Islet precursor cell (in vitro differentiated cells): ENCODE measurements at places on chromosomes 7 and 10.

GRCh38 chr7:4297165-4297917 lies 384.8 kb upstream of the FOXK1 start:
- DNase-seq = no peak

DNA sequence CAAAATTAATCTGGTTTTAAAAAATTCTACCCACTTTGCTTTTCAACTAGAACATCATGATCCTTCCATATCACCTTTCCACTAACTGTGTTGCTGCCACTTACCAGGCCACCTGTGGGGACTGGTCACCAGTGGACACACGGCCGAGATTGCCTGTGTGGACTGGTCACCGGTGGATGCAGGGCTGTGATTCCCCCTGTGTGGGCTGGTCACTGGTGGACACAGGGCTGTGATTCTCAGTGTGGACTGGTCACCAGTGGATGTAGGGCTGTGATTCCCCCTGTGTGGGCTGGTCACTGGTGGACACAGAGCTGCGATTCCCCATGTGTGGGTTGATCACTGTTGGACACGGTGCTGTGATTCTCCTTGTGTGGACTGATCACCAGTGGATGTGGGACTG lies 27.0 kb downstream of the UPP1 start:
- no peak for DNase-seq

DNA sequence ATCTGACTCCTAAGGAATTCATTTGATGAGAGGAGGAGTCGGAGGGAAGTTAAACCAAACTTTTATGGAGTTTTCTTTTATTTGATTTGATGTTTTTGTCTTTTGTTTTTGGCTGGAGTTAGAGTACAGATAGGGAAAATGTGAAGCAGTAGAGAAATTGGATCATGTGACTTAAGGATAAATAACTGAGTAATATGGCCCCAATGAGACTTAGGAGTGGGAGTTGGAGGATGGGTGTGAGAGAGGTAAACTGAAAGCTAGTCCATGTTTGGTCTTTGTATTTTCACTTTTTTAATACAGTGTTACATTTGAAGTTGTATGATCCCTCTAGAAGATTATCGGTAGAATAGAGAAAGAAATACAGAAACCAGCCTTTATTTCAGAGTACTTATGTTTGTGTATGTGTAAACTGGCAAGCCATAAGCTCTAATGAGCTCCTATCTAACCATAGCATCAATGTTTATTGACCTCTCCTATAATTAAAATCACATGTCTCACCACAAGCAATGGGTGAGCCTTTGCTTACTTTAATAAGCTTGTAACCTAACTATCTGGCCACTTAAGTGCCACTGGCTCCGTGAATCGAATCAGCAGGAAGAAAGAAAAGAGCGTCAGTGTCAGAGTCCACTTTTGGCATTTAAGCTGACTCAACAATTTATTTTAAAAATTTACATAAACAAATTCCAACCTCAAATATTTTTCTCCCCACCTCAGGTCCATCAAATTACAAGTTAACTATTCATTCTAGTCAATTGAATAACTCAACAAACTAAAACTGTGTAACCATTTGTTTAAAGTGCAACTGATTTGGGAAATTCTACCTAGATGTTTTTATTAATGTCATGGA lies 113.8 kb downstream of the EPDR1 start:
- DNase-seq = no peak

DNA sequence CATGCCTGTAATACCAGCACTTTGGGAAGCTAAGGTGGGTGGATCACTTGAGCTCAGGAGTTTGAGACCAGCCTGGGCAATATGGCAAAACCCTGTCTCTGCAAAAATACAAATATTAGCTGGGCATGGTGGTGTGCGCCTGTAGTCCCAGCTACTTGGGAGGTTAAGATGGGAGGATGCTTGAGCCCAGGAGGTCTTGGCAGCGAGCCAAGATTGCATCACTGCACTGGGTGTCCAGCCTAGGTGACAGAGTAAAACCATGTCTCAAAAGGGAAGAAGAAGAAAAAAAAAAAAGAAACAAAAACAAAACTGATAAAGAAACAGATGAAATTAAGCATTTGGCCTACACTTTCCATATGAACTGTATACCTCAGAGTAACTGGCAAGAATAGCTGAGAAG lies 319.2 kb downstream of the PARD3 start:
- no peak for DNase-seq

DNA sequence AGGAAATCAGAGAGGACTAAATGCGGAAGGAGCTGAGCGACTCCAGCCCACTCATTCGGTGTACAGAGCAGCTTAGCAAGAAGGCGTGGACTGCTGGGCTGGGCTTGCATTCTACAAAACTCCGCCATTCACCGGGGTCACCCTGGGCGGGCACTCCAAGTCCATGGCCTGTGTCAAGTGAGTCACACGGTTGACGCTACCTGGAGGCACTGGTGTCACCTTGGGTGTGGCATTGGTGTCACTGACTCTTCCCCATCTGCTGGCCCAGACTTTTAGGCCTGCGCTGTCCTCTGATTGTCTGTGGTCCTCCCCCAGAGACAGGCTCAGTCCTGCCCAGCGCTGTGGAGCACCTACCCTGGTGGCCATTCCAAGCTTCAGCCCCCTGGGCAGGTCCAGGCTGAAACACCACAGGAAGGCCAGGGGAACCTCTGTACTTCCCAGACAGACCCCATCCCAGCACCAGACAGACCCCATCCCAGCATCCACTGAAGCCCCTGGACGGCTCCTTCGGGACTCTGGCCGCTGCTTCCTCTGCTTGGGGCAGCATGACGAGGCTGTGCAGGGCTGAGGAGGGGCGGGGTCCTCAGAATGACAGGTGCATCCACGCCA lies 30.6 kb upstream of the CNPY1 start:
- DNase-seq = no peak

GRCh38 chr7:105896407-105896911 lies 20.1 kb upstream of the ATXN7L1 start:
- DNase-seq = no peak

DNA sequence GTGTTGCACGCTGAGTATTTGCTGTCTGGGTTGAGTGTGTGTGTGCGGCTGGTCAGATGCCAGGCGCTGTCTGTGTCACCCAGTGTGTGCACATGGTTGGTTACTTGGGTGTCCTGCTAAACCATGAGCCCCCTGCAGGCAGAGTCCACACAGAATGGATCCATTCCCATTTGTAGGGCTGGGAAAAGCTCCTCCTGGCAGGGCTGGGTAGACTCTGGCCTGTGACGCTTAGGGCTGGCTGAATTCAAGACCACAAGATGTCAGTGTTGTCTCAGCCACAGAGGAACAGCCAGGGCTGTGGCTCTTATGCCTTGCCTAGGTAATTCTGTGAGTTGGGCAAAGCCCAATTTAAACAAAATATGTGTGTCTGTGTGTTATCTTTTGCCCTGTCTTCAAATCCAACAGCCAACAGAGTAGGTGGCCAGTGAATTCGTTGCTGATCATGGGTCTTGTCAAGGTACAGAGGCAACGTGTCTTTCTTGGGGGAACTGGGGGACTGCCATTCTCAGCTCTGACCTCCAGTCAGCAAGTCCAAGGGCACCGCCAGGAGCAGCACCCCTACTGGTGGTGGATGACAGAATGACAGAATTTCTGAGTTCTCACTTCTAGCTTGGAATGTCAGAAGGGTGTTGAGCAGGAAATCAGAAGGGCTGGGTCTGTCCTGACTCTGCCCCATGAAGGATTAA lies 285.1 kb downstream of the CCSER2 start:
- DNase-seq = peak; percentile 93

DNA sequence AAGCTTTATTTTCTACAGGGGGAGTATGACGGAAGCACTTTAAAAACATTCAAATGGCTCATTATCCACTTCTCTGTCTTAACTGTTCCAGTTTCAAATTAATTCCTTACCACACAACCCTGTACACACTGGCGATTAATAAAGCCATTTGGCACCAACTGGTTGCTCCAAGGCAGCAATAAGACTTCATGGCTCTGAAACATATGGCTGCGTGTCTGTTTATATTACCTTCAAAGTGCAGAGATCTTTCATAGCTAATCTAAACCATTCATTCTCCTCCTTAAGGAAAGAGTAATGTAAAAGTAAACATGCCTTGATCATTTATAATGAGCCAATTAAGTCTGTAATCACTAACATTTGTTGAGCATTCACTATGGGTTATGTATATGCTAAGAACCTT lies 325.7 kb downstream of the PARD3 start:
- DNase-seq = no peak

GRCh38 chr7:141460781-141461715 lies 90.2 kb upstream of the AGK start:
- no peak for DNase-seq

DNA sequence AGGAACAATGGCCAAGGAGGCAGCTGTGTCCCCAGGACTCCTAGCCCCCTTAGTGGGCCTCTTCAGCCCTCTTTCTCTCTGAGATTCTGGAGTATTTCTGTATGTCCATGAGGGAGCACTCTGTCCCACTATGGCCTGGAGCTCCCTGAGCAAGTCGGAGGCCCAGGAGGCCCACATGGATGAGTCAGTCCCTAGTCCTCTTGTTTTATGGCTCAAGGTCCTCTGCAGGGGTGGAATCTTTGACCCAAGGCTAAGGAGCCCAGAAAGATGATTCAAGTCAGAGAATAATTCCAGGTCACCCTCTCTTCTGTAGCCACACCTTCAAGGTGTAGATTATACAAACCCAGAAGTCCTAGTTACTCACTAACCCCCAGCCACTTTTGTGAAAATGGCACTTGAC lies 125.6 kb downstream of the PLXNA4 start:
- DNase-seq = no peak

DNA sequence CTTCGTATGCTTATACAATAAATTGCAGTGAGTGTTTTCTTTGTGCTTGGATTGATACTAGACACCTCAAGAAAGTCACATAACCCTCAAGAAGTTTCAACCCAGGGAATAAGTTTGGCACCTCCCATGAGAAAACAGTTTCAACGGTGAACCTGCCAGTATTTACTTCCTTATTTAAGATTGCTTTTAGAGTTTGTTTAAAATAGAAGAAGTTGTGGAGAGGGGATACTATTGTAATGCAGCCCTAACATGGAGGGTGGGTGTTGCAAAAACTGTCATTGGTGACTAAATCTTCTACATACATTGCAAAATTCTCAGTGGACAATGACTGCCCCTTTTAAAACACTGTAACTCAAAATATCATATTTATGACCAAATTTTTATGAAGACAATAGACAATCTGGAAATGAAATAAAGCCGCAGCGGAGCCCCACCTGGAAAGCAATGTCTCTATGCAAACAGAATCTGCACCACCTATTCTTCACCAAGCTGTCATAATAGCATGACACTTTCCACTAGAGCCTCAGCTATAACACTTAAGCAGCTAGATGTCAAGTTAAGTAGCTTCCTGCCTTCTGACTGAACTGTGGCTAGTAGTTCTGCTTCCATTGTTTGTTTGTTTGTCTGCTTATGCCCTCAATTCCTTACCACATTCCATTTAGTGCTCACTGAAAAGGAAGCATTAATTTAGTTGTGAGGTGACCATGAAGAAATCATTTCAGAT lies 98.2 kb downstream of the MDFIC start:
- no peak for DNase-seq

GRCh38 chr7:23458044-23458443 lies 12.2 kb downstream of the IGF2BP3 start:
- DNase-seq = no peak

- no peak for DNase-seq
These were observed 2.6 kb downstream of the ABI1 start for GRCh38 chr10:26857991-26858706.

DNA sequence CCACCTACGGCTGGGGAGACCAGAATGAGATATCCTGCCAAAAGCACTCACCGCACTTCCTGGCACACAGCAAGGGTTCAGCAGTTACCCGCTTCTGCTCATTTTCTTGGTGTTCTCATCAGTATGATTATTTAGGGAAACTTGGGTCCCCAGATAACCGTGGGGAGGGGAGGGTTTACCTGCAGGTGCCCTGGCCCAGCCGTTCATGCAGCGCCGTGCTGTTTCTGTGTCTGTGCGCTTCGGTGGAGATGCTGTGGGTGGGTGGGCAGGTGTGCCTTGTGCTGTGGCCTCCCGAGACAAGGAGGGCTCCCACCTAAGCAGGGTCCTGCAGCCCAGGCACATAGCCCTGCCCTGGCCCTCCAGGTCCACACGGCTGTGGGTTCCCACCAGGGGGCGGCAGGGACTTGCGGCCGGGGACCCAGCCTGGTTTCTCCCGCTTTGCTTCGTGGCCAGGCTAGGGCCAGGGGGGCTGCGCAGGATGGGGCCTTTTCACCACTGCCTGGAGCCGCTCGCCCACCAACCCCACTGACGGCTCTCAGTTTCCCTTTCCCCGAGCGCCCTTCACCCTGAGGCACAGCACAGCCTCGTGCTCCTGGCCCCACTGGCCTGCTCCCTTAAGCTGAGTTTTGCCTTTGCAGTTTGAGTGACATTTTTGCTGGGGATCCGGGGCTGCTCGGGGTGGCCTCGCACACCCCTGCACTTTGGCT lies 78.5 kb downstream of the LHPP start:
- DNase-seq = peak; percentile 82

GRCh38 chr10:48929413-48929990 lies 10.1 kb downstream of the LRRC18 start:
- DNase-seq = peak; percentile 29

GRCh38 chr10:29723726-29724125 lies 89.0 kb upstream of the SVIL start:
- no peak for DNase-seq

- no peak for DNase-seq
These were observed 94.9 kb downstream of the NXPH1 start for GRCh38 chr7:8528311-8528710.

GRCh38 chr10:93225938-93226337 lies 152.2 kb downstream of the CYP26A1 start:
- no peak for DNase-seq

DNA sequence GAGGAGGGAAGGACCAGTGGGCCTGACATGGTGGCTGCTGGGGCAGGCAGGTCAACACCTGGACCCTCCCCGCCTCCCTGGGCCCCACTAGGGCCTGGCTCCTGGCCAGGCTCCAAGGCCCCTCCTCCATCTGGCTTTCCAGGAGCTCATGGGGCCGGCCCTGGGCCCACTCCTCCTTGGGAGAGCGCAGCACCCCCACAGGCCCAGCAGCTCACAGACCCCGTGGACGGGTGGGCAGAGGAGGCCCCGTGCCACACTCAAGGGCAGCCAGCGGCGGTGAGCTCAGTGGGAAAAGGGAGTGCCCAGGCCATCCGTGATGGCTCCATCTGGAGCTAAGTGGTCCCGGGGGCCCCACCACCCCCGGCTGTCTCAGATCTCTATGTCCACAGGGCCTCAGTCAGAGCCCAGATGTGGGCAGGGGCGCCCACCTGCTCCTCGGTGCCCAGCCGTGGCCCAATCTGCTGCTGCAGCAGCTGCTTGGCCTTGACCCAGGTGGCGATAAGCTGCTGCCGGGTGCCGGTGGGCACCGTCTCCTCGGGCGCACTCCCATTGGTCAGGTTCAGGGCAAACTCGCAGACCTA lies 32.8 kb downstream of the CFAP46 start:
- no peak for DNase-seq

DNA sequence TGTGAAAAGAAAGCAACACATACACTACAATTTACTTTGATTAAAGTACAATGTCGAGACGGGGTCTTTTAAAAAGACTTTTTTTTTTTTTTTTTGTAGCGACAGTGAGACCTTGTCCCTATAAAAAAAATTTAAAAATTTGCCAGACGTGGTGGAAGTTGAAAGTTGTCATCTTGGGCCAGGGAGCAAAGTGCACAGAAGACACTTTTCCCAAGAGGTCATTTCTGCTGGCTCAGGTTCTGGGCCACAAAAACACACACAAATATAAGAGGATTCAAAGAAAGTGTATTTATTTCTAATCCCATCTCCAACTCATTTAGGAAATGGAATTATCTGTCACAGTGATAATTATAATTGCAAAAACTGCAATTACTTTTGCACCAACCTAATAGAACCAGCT lies 24.7 kb downstream of the SLC26A3 start:
- no peak for DNase-seq
